ENCODE measurements at places on chromosomes 16 and 17. TPM values are rescaled to one million over a fixed set of nuclear protein-coding genes. Genes with fewer than 3 reads are reported as not detected.

The ACSM2A gene
- total RNA-seq: not detected

The CACNG4 gene
- total RNA-seq: 8.8 TPM

The TBC1D26 gene
- total RNA-seq: not detected

The NLE1 gene
- total RNA-seq: not detected

The KRTAP4-2 gene
- total RNA-seq: not detected

The SOCS3 gene
- total RNA-seq: 48.4 TPM

The CHST4 gene
- not detected for total RNA-seq

The GJD3 gene
- 1.2 TPM for total RNA-seq

The CCL5 gene
- not detected for total RNA-seq

The PRAC2 gene
- not detected for total RNA-seq

The MT1F gene
- total RNA-seq: 73.3 TPM

The DYNLL2 gene
- total RNA-seq: 9.3 TPM

The KRTAP9-8 gene
- not detected for total RNA-seq

The CCL14 gene
- total RNA-seq: 2.2 TPM

The COPZ2 gene
- total RNA-seq: 187 TPM

The ALOX12 gene
- not detected for total RNA-seq

Measured in stomach (tissue), 19 donors.